D721Med (cell line): ENCODE measurements at places on chromosomes 11 and 22.

GRCh38 chr22:42389143-42389542 is 43.1 kb downstream of the NFAM1 start:
- no peak for DNase-seq

DNA sequence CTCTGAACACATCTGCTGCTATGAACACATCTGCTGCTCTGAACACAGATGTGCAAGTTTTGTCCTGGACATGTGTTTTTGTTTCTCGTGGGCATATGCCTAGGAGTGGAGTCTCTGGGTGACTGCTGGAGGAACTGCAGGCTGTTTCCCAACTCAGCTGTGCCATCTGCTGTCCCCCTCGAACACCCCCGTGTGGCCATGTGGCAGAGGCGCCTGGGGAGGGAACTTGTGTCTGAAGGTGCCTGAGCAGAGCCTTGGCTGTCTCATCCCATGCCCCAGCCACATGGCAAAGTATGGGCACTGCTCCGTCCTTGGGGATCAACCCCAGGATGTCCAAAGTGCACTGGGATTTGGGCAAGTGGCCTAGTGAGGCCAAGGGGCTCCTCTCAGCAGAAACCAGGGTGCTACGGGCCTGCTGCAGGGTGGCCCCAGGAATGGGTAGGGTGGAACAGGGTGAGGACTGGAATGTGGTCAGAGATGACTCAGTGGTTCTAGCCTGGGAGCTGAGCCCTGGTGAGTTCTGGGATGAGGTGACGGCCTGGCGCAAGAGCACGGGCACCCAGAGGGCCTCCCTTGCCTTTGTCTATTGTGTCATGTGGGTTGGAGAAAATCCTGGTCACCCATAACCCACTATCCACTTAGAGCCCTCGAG is 14.7 kb downstream of the GATD1 start:
- DNase-seq, result no peak

DNA sequence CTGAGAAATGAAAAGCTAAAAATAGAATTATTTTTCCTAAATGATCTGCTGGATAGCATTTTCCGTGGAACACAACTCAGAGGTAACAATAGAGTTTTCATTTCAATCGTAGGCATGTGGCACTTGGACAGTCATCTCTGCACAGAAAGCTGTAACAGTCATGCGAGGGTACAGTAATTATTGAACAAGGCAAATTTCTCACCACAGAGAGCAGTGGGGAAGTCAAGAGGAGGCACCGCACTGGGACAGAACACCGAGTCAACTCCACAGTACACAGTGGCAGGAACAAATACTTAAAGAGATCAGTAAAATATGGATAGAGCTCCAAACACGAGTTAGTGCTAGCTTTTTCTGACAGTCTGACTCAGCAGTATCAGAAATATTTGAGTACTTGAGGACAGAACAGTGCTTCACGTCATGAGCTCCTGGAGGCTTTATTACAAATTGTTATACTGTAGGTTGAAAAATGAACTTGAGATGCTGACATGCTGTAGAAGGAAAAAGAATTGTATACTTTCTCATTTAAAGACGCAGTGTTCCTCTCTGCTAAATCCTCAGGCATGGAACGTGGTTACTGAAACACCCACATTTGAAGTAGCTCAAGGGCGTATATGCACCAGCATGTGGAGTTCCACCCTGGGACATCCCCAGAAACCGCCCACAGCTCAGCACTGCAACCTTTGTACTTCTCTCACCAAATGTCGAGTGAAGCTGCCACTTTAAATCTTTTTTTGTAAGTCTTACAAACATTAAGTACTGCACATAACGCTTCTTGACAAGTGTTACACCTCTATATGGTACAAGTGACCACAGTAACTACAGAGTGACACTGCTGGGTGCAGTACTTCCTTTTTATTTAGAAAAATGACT is 27.4 kb upstream of the YPEL1 start:
- DNase-seq, result no peak

DNA sequence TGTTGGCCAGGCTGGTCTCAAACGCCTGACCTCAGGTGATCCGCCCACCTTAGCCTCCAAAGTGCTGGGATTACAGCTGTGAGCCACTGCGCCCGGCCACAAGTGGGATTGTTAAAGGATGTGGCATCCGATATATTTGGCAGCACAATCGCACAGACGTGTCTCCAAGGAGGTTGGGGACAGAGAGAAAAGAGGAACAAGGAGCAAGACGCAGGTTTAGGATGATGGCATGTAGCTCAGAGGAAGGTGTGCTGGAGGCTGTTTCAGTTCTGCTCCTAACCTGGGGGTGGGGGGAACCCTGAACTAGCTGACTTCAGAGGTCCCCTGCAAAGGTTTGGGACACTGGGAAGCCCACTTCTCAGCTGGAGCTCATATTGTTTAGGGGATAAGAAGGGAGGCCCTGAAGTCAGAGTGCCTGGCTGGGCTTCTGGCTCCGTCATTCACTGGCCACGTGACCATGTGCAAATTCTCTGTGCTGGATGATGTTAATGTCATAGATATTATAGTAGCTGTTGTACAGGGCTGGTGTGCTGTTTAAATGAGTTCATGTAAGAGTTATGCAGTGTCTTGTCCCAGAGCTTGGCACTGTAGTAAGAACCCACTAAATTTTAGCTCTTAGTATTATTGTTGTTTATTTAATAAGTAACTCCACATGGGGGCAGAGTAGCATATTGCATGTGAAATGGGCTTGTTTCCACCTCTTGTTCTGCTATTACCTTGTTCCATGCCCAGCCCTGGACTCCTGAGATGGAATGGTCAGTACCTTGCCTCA is 129.7 kb downstream of the ST3GAL4 start:
- no peak for DNase-seq

DNA sequence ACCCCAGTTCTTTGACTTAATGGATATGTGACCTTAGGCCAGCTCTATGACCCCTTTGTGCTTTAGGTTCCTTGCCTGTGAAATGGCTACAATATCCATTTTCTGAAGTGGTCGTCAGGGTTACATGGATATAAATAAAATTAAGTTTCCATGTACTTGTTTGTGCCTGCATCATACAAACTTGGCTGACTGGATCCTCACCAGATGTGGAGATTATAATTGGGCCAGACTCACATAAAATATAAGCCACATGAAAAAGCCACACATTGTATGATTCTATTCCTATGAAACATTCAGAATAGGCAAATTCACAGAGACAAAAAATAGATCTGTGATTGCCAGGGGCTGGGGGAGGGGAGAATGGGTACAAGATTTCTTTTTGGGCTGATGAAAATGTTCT is 100.9 kb upstream of the USP47 start:
- DNase-seq, result no peak

- no peak for DNase-seq
These were observed 56.8 kb downstream of the FCHSD2 start for GRCh38 chr11:73085189-73085875.

- DNase-seq, result peak; percentile 95
These were observed 15.8 kb upstream of the EHD1 start for GRCh38 chr11:64894070-64894811.

DNA sequence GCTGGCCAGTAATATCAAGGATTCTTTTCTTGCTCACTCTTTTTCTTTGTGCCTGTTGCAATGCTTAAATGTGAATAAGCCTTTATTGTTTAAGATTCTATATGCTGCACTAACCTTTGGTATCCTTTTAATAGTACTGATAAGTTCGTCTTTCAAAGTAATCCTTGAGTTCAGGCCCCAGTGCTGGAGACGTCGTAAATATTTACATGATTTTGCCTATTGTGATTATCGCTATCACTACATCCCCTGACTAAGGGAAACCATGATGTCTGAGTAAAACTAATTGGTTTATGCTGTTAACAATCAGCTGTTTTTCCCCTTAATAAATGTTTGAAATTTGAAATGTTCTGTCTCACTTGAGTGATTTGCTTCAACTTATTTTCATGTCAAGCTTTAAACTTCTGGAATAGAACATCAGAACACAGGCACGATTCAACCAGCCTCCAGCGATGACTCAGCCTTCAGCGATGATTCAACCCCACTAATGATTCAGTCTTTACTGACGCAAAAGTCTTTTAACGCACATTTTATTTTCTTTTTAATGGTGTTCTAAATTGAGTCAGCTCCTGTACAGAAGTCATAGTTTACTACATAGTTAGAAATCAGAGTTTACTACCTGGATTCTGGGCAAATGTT is 3.9 kb downstream of the HTATIP2 start:
- DNase-seq, result no peak

DNA sequence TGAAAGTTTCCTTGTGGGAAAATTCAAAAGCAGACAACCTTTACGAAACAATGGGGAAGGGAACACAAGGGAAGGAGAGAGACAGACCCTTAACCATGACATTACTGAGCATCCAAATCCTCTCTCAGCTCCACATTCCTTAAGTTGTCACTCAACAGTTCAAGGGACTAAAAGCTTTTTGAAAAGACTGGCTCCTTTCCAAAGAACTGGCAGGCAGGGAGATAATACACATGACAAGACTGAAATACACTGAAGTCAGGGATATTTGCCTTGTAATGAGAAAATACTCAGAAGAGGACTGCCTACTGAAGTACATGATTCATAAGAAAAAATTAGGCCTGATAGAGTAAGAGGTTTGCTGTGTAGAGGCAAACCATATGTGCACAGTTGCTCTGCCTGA is 69.1 kb downstream of the SMCO4 start:
- no peak for DNase-seq

GRCh38 chr11:71305451-71306125 is 53.2 kb upstream of the SHANK2 start:
- DNase-seq, result no peak

- no peak for DNase-seq
These were observed 21.6 kb downstream of the LRRC55 start for GRCh38 chr11:57203359-57203758.

GRCh38 chr22:23216461-23217170 is 36.3 kb downstream of the BCR start:
- DNase-seq, result no peak

- DNase-seq, result no peak
These were observed 4.3 kb upstream of the TEAD1 start for GRCh38 chr11:12669930-12670329.

DNA sequence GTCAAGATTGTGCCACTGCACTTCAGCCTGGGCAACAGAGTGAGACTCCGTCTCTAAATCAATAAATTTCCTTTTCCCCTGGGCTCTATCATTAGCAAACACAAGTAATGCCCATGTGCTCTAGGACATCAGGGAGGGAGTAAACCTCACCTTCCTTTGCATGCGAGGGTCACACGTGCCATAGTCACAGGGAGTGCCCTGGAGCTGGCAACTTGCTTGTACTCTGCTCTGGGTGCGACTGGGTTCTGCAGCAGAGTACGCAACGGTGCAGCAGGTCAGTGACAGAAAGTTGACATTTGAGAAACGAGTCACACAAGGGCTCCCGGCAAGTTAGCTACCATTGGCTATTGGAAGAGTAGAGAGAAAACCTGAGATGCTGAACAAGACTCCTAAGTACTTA is 32.6 kb upstream of the CHKA start:
- DNase-seq, result no peak

GRCh38 chr22:23504516-23504915 is 75.6 kb downstream of the IGLL1 start:
- DNase-seq, result peak; percentile 10

- no peak for DNase-seq
These were observed 84.7 kb downstream of the FAM76B start for GRCh38 chr11:95704865-95705264.

GRCh38 chr22:28429711-28430110 is 249.9 kb downstream of the TTC28 start:
- DNase-seq, result no peak

GRCh38 chr11:44094260-44094868 is 1.1 kb upstream of the EXT2 start:
- DNase-seq, result peak; percentile 47

DNA sequence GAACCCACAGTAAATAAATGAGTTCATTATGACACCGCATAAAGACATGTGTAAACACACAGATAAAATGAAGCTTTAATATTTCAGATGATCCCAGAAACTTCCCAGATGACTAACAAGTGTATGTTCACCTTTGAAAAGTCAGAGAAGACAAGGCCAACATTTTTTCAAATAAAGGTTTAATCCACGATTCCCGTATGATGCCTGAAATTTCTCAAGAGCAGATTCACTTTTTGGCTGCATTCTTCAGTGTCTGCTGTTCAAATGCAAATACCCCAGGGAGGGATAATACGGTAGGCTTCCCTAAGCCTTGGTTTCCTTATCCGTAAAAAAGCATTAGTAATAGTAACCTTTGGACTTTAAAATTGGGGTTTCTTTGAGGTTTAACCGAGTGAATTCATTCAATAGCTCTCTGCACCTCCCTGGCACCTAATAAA is 62.5 kb downstream of the SYTL2 start:
- DNase-seq, result no peak

DNA sequence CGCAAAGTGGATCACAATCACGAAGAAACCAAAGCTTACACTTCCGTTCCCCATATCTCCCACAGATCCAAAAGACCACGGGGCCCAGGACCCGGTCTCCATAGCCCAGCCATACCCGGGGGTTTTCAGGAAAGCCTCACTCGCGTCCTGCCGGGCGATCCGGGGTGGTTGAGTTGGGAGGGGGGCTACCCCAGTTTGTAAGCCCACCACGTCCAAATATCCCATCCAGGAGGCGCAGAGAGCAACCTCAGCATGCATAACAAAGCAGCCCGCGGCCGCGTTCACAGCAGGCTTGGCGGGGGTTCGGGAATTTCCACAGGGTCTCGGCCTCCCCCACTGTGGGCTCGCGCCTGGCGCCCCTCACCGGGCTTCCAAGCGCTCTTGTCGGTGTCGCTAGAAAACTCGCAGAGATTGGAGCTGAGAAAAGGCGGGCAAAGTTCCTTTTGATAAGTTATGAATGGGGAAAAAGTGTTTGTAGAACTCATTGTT is 9.5 kb downstream of the SDF2L1 start:
- no peak for DNase-seq

DNA sequence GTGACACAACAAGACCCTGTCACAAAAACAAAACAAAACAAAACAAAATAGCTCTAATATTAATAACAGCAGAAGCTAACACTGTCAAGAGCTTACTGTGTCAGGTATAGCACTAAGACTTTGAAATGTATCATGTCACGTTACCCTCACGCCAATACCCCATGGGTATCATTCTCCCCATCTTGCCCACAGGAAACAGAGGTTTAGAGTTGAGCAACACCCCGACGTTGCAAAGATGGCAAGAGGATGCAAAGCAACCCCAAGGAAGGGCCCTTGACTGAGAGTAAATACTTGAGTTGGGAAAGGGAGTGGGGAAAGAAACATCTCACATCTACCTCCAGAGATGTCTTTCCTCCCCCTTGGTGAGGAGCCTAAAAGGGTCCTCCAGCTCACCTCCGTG is 366.8 kb downstream of the LARGE1 start:
- no peak for DNase-seq

- no peak for DNase-seq
These were observed 54.4 kb upstream of the GRK2 start for GRCh38 chr11:67211656-67212436.

GRCh38 chr11:27183672-27184457 is 143.2 kb downstream of the BBOX1 start:
- DNase-seq, result no peak

GRCh38 chr11:128809128-128809527 is 58.0 kb downstream of the KCNJ1 start:
- DNase-seq, result no peak

- no peak for DNase-seq
These were observed 44.9 kb downstream of the C11orf58 start for GRCh38 chr11:16783321-16783801.

- no peak for DNase-seq
These were observed 29.4 kb upstream of the LYVE1 start for GRCh38 chr11:10597877-10598351.

GRCh38 chr22:42281284-42281683 is 10.8 kb upstream of the TCF20 start:
- DNase-seq, result no peak
